ENCODE measurements at places on chromosomes 11 and 22.

- no peak for DNase-seq
Observed at GRCh38 chr11:121372671-121373429, 79.3 kb upstream of the SORL1 start.

- no peak for DNase-seq
Observed at GRCh38 chr11:1410366-1411291, 20.9 kb downstream of the BRSK2 start.

GRCh38 chr22:28882545-28882877 is 861 bp upstream of the ZNRF3 start:
- peak; percentile 14 for DNase-seq

- no peak for DNase-seq
Observed at GRCh38 chr11:27158456-27159334, 118.1 kb downstream of the BBOX1 start.

GRCh38 chr11:35933320-35933871 is 10.5 kb upstream of the LDLRAD3 start:
- no peak for DNase-seq

GRCh38 chr11:133497477-133498140 is 34.7 kb downstream of the OPCML start:
- DNase-seq: no peak

DNA sequence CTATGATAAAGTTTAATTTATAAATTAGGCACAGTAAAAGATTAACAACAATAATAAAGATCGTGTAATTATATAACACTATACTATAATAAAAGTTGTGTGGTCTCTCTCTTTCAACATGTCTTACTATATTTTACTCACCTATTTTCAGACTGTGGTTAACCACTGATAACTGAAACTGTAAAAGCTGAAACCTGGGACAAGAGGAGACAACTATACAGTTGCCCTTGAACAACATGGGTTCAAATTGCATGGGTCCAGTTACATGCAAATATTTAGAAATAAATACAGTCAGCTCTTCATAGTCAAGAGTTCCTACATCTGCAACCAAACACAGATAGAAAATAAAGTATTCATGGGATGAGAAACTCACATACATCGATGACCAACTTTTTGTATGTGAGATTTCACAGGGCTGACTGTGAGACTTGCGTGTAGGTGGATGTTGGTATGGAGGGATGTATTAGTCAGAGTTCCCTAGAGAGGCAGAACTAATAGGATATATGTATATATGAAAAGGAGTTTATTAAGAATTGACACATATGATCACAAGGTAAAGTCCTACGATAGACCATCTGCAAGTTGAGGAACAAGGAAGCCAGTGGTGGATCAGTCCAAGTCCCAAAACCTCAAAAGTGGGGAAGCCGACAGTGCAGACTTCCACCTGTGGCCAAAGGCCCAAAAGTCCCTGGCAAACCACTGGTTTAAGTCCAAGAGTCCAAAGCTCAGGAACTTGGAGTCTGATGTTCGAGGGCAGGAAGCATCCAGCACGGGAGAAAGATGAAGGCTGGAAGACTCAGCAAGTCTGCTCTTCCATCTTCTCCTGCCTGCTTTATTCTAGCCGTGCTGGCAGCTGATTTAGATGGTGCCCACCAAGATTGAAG is 359.5 kb downstream of the INSC start:
- DNase-seq: no peak

- DNase-seq: no peak
Observed at GRCh38 chr11:101241160-101241795, 111.7 kb upstream of the PGR start.

GRCh38 chr11:19116276-19116970 is 545 bp upstream of the ZDHHC13 start:
- no peak for DNase-seq

- DNase-seq: no peak
Observed at GRCh38 chr22:32775957-32776356, 25.5 kb upstream of the TIMP3 start.

GRCh38 chr22:24376002-24376401 is 51.4 kb upstream of the ADORA2A start:
- DNase-seq: no peak

DNA sequence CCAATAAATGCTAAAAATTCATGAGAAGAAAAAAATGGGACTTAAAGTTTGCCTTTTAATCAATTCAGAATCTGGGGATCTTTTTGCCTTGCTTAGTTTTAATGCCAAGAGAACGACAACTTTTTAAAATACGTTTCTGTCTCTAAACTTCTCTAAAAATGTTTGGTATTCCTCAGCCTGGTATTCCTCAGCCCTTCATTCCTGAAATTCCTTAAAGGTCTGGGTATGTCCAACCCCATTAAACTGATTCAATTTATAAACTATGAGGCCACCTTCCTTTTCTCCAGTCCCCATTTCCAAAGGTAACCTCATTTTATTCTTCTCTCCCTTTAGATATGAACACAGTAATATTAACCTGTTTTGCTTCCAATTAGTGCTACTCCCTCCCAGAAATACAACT is 16.6 kb downstream of the POLA2 start:
- DNase-seq: no peak

GRCh38 chr11:115760461-115761320 is 256.5 kb upstream of the CADM1 start:
- no peak for DNase-seq

DNA sequence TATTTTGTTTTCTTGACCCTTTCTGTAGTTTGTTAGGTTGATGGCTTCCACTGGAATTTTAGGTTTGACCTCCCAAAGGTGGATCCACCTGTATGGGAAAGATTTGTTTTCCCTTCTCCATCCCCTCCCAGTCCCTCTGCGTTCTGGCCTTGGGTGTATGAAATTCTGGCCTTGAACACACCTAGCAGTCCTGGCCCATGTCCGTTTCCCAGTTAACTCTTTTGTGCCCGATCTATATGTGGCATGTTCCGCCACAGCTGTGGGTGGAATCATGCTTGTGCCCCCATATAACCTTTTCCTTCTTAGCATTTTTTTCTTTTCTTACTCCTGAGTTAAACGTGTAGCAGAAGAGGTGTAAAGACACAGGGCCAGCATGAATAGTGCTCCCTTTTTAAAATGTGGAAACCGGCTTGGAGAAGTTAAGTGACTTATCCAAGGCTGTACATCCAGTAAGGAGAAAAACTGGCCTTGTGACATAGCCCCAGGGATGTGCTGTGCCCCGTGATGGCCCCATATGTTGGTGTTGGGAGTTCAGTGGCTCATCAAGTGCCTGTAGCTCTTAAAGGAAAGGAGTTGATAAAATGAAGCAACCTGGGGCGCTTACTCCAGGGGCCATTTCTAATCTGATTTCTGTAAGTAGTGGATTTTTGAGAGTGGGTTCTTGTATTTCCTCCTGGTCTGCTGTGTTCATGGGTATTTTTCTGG is 39.3 kb downstream of the ZNRF3 start:
- no peak for DNase-seq

GRCh38 chr11:115501502-115501892 is 2.7 kb downstream of the CADM1 start:
- no peak for DNase-seq

DNA sequence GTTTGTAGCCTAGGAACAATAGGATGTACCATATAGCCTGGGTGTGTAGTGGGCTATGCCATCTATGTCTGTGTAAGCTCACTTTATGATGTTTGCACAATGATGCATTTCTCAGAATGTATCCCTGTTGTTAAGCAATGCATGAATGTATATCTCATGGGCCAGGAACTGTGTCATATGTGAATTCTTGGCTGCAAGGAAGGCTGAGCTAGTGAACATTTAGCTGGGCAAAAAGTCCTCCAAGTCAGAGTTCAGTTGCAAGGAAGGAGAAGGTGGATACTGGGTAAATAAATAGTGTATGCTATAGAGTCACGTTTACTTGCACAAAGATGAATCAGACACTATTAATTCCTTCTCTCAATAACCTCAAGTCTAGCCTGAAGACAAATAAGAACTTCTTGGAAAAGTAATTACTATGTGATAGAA is 136.1 kb downstream of the EHF start:
- DNase-seq: no peak

DNA sequence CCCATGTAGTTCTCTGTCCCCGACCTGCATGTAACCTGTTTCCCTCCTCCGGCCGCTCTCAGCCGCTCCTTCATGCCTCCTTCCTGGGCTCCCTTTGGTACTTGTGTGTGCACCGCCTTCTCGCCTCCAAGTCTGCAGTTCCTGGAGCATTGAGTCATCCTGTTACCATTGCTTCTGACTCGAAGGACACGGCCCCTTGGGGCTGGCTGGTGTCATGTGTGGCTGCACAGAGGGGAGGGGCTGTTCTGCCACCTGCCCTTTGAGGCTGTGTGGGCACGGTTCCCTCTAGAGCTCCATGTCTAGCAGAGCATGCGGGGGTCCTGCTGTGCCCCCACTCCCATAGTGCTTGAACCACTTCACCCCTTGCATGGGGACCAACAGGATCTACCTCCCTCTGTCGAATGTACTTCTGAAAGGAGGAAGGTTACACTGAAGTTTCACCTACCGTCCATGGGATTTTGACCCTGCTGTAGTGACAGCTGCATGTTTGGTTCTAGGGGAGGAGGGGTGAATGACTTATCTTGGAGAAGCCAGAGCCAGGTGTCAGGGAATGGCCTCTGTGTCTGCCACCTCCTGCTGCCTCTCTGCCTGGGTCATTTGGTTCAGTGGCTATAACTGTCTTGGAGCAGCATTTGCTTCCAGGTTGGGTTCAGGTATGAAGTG is 39.6 kb downstream of the BCR start:
- DNase-seq: peak; percentile 55

DNA sequence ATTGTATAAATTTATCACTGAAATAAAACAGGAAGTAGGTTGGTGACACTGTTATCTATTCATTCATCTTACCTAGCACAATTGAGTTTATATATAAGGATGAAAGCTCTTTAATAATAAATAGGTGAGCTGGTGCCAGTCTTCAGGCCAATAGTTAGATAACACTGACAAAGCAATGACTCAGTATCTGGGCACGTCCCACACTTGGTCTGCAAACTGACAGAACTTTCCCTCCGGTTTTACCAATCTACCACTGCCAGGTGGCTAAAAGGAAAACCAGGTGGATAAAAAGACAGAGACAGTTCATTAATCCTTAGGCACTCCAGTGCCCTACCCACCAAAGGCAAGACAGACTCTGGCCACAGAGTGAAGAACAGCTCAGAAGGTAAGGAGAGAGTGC is 17.6 kb downstream of the DDB1 start:
- no peak for DNase-seq

- no peak for DNase-seq
Observed at GRCh38 chr11:128732471-128733277, 38.8 kb downstream of the FLI1 start.

GRCh38 chr11:126604461-126604860 is 249.0 kb downstream of the ST3GAL4 start:
- no peak for DNase-seq

GRCh38 chr22:44894321-44894720 is 115.5 kb downstream of the PHF21B start:
- DNase-seq: no peak

- DNase-seq: no peak
Observed at GRCh38 chr22:40436505-40437431, 66.4 kb downstream of the SGSM3 start.

- no peak for DNase-seq
Observed at GRCh38 chr11:47961383-47961782, 19.0 kb upstream of the PTPRJ start.

DNA sequence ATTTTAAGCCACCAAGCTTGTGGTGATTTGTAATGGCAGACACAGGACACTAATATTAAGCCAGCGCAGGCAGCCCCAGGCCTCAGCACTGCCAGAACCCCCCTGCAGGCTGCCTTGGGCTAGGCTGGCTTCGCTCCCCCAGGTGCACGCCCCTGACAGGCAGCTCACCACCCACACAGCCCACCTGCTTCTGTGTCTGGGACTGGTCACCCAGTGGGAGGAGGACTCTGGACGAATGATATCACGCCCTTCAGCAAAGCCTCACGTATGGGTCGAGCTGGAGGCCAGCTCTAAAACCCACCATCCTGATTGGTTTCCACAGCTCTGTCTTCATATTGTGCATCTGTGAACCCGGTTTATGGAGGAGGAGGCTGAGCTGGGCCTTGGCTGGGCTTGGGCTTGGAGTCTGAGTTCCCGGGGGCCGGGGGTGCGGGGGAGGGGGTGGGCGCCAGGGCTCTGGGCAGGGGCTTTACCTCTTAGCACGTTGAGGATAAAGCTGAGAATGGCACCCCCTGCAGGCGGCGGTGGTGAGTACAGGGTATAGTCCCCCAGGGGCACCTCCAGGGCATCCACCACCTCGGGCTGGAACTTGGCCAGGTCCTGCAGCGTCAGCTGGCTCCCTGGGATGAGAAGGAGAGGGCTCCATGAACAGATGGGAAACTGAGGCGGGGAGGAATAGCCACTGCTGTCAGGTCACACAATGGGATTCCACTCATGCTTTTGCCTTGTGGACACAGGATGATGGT is 13.8 kb downstream of the GGT5 start:
- peak; percentile 68 for DNase-seq

- DNase-seq: peak; percentile 34
Observed at GRCh38 chr11:12110714-12111548, 541 bp downstream of the MICAL2 start.

DNA sequence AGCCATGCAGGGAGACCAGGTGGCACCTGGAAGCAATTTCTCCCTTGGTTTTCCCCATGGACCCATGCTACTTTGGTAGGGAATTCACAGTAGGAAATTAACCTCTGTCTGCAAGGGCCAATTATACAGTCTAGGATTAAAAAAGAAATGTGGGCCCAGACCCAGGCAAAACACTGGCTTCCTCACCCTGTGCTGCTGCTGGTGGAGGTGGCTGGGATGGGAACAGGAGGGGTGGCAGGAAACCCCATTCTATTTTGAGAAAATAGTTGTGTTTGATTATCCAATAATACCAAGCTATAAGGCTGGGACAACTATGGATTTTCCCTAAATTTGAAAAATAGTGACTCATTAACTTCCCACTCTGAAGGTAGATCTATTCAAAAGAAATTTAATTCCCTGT is 417.0 kb upstream of the NARS2 start:
- no peak for DNase-seq

- no peak for DNase-seq
Observed at GRCh38 chr11:46264030-46264429, 13.4 kb upstream of the CREB3L1 start.

DNA sequence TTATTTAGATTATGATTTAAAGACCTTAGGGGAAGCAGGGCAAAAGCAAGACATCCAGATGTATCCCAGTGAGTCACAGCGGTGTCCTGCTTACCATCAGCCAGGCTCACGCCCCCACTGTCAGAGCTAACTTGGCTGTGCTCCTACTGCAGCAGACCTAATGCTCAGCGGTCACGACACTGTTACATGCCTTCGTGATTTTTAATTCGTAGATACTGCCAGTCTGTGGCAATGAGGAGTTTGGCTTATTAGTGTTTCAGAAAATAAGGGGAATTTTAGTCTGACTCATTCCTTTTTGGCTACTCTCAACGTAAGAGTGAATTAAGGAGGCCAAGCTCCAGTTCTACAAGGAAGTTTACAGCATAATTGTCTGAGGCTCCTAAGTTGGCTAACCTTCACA is 22.7 kb downstream of the EFCAB6 start:
- DNase-seq: no peak

GRCh38 chr11:57804466-57804865 is 42.9 kb downstream of the CTNND1 start:
- DNase-seq: no peak

GRCh38 chr22:24416611-24417010 is 10.8 kb upstream of the ADORA2A start:
- DNase-seq: no peak

- DNase-seq: no peak
Observed at GRCh38 chr11:88357323-88358039, 19.9 kb upstream of the CTSC start.

All from activated CD4-positive, alpha-beta T cell treated with anti-CD3 and anti-CD28 coated beads for 4 hours (primary cell).